Neuronal stem cell (in vitro differentiated cells): ENCODE measurements at places on chromosomes 4 and X.

- no peak for DNase-seq
Measured at GRCh38 chr4:6912441-6912840, 2.8 kb downstream of the TBC1D14 start.

GRCh38 chrX:72349190-72349589, 43.5 kb upstream of the CITED1 start:
- no peak for DNase-seq

DNA sequence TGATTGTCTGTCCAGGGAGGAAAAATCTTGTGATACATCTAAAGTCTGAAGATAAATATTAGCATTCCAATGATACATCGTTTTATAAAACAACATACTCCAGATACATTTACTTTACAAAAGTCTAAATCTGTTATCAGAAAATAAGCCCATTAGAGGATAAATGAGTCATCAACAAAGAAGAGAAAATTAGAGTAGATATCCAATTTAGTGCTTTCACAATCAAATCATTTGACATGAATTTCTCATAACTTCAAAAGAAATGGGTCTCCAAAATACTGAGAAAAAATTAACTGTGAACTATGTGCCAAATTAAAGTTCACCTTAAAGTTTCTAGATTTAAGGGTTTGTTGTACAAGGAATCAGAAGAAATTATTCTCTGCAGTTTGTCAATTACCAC, 213.8 kb downstream of the ANK2 start:
- DNase-seq: no peak

GRCh38 chrX:102339312-102340298, 92.6 kb downstream of the NXF2 start:
- no peak for DNase-seq

GRCh38 chr4:15779306-15779705, 1.2 kb downstream of the CD38 start:
- DNase-seq: peak; percentile 36

DNA sequence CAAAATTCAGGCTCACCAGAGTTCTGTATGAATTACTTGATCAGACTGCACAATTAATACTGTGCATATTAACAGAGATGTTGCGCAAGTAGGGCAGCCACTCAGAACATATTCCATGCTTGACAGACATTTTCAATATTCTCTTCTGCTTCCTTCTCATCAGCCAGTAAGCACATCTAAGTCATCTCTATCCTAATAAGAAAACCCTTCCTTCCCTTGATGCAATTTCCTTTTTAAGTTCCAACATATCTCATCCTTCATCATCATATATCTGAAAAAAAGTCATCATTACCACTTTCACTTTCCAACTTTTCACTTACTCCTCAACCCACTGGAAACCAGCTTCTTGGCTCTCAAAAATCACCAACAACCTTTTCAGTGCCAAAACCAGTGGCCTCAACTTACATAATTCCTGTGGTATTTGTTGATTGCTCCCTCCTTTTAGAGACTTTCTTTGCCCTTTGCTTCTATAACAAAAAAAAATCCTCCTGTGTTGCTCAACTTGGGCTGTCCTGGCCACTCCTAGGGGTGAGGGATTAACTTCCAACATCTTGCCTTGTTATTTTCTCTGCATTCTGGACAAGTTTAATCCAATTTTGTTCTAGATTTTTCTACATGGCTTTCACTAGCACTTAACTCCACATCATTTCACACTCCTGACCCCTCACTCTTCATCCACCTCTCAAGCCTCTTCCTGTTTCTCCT, 14.1 kb downstream of the MBNL3 start:
- DNase-seq: no peak

- DNase-seq: no peak
Measured at GRCh38 chr4:162891788-162892707, 274.6 kb downstream of the NAF1 start.

GRCh38 chrX:15856636-15857035, 2.0 kb upstream of the AP1S2 start:
- DNase-seq: no peak

DNA sequence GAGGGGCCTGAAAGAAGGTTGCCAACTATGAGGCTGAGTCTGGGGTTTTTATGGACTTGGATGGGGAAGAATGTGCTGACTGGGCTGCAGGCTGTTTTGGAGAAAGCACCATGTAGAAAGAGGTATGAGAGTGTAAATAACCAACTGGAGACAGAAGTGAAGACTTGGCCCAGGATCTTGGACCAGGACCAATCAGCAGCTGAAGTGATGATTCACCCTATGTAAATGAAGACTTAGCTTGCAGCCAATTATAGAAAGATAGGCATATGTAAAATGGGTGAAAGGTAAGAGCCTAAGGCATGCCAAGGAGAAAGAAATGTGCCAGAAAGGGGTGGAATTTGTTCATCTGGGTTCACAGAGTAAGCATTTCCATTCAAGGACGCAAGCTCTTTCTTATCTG, 856.7 kb upstream of the PRKX start:
- no peak for DNase-seq

DNA sequence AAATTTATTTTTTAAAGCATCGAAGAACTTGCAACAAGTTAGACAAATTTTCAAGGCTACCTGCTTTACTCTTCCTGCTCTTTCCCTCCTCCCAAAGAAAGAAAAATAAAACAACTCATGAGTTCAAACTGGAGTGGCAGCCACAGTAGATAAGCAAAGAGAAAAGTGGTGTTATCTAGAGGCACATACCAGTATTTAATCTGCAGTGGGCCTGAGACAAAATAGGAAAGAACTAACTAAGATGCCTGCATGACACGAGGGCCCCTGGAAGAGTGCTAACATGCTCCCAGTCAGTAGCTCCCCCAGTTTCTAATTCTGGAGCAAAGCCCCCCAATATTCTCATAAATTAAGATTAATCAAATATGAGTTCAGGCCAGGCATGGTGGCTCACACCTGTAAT, 7.9 kb downstream of the ARL9 start:
- no peak for DNase-seq

DNA sequence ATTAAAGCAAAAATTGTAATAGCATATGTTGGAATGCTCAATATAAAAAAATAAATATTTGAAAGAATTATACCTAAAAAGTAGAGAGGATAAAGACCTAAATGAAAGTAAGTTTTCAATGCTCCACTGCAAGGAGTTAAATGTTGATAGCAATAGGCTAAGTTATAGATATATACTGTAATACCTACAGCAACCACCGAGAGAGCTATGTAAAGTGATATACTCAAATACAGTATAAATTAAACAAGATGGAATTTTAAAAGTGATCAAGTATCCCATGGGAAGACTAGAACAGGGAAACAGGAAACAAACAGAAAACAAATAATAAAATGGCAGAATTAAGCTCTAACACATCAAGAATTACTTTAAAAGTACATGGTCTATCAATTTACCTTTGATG, 73.9 kb downstream of the CASP3 start:
- DNase-seq: no peak

DNA sequence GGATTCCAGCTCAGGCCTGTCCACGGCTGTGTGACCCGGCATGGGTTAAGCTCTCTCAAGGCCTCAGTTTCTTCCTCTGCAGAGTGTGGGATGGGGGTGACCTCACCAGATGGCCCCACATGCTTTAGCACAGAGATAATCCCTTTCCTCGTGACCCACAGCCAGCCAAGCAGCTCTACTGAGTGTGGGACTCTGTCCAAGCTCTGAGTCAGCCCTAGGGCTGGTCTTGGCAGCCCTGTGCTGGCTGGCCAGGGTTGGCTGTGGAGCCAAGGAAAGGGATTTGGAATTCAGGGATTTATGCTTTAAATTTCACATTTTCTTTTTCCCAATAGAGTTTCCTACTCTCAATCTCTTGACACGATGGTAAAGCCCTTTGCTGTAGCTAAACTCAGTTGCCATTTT, 19.7 kb upstream of the SPON2 start:
- DNase-seq: no peak

DNA sequence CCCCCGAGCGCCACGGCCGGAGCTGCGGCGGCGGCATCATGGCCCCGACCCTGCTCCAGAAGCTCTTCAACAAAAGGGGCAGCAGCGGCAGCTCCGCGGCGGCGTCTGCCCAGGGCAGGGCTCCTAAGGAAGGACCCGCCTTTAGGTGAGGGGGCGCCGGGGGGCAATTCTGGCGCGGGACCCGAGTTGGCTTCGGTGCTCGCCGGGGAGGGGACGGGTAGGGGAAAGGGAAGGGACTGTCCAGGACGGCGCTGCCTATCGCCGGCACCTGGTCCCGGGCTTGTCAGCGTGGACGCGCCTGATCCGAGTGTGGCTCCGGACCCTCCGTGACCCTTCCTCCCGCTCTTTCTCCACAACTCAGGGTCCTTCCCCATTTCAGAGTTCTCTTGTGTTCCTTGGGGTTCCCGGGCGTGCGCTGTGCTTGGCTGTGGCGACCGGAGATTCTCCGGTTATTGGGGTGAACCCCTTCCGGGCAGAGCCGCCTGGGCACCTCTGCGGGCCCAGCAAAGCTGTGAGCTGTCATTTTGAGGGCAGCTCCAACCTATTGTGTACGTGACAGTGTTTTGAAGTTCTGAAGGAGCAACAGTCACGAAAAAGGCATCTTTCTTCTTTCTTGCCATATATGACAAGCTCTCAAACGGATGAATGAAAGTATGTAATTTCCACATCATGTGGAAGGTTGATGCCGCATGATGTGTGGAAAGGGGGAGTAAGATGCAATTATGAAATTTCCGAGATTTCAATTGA, 522 bp downstream of the FNIP2 start:
- no peak for DNase-seq

GRCh38 chr4:144582105-144582850, 63.7 kb upstream of the HHIP start:
- no peak for DNase-seq

- no peak for DNase-seq
Measured at GRCh38 chr4:169089004-169089403, 78.9 kb upstream of the CBR4 start.

GRCh38 chr4:37889849-37890800, 759 bp upstream of the TBC1D1 start:
- peak; percentile 20 for DNase-seq

DNA sequence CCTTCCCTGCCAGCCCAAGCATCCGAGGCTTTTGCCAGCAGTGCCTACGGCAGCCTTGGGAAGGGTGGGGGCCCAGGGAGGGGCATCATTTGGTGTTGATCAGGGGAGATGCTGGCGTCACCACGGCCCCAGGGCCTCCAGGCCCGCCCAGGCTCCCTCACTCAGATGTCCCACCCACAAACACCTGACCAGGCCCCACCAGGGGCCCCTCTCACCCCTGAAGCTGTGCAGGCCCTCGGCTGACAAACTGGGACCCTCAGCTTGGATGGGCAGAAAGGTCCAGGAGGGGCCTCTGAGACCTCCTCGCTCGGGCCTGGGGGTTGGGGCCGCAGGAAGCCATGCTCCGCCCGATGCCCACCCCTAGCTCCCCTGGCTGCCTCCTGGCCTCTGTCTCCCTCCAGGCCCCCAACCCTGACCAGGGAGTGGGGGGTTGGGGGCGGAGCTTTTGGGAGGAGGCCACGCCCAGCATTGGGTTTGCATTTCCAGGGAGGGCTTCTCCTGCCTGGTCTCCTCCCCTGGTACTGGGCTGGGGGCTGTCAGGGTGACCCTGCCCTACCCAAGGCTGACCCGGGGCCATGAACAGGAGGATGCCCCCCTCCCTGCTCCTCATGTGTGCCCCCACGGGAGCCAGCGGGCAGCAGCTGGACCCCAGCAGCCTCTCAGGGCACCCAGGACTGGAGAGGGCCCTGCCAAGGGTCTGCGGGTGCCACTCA, 33.4 kb upstream of the SPON2 start:
- DNase-seq: no peak

GRCh38 chr4:67565284-67565683, 6.8 kb downstream of the STAP1 start:
- no peak for DNase-seq

DNA sequence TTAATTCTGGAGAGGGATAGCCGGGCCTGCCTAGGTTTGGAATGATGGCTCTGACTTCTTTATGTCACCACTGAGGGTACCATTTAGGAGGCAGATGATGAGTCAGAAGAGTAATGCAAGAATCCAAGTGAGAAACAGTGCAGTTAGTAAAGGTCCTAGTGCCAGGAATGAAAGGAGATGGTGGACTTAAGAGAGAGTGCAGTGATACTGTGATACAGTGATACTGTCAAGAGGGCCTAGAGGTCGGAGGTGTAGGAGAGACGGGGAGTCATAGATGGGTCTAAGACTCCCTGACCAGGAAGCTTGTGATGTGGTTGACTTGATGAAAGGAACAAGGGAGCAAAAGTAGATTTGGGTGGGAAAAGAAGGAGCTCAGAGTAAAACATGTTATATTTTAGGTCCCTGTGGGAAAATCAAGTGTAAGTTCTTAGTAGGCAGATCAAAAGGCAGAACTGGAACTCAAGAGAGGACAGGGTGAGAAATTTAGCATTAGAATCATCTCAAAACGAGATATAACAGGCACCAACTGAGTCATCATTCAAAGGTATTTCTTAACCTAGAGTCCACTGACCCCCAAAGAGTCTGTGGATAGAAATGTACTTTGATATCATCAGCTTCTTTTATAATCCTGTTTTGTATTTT, 85.0 kb downstream of the NFKB1 start:
- no peak for DNase-seq

DNA sequence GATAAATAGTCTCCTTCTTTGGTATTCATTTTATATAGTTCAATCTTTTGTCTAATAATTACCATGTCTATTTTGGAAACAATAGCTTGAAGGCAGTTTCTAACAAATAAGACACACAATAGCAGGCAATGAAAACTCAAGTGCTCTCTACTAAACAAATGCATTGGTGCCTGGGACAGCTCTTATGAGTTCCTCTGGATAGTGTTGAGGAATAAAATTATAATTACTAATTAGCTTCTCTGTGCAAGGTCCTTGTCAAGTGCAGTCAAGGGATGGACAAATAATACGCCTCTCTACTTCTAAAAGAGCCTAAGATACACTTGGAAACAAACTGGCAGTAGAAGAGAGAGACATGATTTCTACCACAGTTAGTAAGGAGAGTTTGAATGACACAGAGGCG, 229.0 kb upstream of the GLRA2 start:
- no peak for DNase-seq

DNA sequence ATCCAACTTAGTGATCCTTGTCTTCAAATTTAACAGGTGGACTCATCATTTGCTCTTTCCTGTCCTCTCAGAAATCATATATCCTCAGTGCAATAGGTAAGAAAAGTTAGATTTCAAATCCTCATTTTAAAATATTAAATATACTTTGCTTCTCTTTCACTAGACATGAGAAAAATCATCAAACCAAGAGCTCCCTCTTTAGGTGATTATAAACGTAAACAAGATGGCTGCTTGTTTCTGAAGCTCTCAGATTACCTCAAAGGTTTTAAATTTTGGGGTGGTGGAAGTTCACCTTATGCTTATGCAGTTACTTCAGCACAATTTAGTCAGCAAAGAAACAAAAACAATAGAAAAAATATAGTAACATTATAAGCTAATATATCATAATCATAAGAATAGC, 27.3 kb downstream of the CSN3 start:
- DNase-seq: no peak

DNA sequence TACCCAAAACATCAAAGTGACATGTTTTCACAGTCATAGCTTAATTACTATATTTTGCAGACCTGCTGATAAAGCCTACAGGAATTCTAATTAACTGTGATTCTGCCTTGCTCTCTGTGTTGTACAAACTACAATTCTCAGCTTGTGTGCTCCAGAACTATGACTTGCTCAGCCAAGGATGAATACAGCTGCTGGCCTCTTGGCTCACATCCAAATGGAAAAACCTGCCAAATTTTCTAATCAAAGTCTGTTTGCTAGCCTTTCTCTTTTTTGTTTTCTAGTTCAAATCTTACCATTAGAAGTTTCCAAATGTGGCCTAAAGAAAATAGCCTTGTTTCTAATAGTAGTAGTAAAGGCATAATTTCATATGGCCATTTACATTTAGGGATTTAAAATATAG, 1176.8 kb downstream of the FAM133A start:
- DNase-seq: no peak

- DNase-seq: no peak
Measured at GRCh38 chr4:106996490-106996889, 39.6 kb downstream of the DKK2 start.

- no peak for DNase-seq
Measured at GRCh38 chr4:87843936-87844335, 11.2 kb downstream of the MEPE start.
